ENCODE measurements at places on chromosomes 1 and 21. TPM values are rescaled to one million over a fixed set of nuclear protein-coding genes. Genes with fewer than 3 reads are reported as not detected.

Gene SEMA4A
- total RNA-seq: 1.1 TPM

Gene OR2T2
- total RNA-seq: not detected

Gene GJA5
- 2.3 TPM for total RNA-seq

Gene SPRR2E
- not detected for total RNA-seq

Gene KRTAP10-7
- total RNA-seq: not detected

Gene RIIAD1
- not detected for total RNA-seq

Gene CD52
- not detected for total RNA-seq

Gene ADORA3
- total RNA-seq: not detected

DNA sequence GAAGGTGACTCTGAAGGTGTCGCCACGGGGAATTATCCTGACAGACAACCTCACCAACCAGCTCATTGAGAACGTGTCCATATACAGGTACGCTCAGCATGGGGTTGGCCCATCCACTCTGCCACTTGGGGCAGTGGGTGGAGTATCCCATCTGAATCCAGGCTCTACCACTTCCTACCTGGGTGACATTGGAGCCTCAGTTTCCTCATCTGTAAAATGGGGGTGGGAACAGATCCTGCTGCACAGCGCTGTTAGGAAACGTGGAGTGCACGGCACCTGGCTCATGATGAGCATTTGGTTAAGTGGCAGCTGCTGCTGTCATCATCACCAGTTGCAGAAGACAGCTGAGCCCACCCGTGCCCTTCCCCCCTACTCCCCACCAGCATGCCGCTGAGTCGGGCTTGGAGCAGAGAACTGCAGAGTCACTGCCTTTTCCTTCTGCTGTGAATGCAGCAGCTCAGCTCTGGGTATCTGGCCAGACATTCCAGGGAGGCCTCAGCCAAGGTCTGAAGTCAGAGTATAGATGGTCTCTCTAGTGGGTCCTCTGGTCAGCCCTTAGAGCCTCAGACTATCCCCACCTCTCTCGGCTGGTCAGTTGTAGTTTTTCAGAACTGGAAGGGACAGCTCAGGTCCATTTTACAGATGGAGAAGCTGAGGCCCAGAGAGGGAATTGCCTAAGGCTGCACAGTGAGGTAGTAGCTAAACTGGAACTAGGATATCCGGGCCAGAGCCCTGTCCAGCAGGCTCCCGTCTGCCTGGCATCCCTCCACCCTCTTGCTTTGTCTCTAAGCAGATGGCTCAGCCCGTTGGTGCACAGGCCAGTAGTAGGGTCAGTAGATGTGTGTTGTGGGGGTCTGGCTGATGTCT lies 11.7 kb downstream of the LDLRAP1 start:
- no peaks in the 10 kb centered on the region for H3K27me3 ChIP-seq
- no peaks in the 10 kb centered on the region for H3K36me3 ChIP-seq
- peaks cover 10% of the 10 kb centered on the region for H3K4me1 ChIP-seq
- no peak overlapping the region for H3K4me3 ChIP-seq

DNA sequence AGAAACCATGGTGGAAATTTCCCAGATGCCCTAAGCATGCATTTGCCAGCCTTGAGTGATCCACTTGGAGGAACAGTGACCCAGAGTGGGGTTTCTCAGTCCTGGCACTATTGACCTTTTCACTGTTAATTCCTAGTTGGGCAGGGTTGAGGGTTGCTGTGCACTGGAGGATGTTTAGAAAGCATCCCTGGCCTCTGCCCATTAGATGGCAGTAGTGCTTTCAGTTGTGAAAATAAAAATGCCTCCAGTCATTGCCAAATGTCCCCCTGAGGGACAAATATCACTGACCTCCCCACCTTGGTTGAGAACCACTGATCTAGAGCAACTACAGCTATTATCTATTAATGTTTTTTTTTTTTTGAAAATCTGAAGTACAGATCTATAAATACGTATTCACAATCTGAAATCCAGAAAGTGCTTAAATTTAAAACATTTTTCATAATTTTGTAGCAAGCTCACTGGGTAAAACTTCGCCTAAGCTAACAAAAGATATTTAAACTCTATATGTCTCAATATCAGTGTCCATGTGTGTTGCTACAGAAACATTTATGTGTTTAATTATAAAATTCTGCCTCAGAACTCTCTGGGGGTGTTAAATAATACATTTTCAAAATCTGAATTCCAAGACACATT lies 27.3 kb downstream of the F3 start:
- peak; percentile 61 for DNase-seq
- 0 out of 2 replicates have a peak, but pooled peaks cover 4% of the 10 kb centered on the region for H3K36me3 ChIP-seq
- no peaks in the 10 kb centered on the region for H3K27me3 ChIP-seq

DNA sequence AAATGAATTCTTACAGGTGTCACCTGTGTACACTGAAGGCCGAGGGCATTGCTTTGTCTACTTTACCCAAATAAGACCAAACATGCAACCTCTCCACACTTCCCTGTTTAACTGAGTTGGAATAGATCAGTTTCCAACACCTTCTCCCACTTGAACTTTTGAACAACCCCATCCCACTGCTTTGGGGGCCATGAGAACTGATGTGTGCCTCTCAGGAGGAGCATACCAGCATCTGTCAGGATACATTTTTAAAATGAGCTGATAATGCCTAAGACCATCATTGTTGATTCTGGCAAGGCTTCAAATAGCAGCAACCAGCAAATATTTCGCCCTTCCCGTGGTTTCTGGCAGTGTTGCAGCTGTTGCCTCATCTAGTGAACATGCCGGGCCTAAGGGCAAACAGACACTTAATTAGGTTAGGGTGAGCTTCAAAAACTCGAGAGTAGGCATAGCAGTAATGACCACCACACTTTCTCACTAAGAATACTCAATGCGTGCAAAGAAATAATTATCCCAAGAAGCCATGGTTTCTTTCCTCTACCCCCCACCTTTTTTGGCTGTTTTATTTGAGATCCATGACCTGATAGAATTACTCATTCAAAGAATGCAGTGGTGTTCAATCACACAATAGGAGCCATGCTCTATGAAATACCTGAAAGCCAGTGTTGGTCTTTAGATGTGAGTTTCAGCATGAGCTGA lies 63.7 kb downstream of the MAP10 start:
- peak overlapping the region; percentile 56 for H3K27ac ChIP-seq
- no peaks in the 10 kb centered on the region for H3K27me3 ChIP-seq
- peak; percentile 93 for DNase-seq
- H3K4me3 ChIP-seq: no peak overlapping the region
- no peaks in the 10 kb centered on the region for H3K36me3 ChIP-seq
- peaks cover 16% of the 10 kb centered on the region for H3K4me1 ChIP-seq

DNA sequence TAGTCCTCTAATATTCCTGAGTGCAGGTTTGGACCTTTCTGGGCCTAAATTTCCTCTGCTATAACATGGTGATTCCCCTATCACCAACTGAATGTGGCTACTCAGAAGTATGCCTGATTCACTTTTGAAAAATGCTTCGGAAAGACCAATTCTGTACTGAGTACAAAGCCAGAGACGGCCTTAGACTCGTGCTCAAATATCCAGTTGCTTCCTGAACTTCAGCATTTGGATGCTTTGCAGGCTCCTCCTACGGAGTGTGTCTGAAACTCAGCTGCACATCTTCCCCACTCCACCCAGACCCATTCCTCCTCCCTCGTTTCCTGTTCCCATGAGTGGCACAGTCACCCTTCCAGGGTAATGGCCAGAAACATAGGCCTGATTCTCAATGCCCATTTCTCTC lies 98.4 kb upstream of the GADD45A start:
- peak overlapping the region; percentile 73 for H3K27ac ChIP-seq
- peak; percentile 87 for DNase-seq
- H3K36me3 ChIP-seq: no peaks in the 10 kb centered on the region

DNA sequence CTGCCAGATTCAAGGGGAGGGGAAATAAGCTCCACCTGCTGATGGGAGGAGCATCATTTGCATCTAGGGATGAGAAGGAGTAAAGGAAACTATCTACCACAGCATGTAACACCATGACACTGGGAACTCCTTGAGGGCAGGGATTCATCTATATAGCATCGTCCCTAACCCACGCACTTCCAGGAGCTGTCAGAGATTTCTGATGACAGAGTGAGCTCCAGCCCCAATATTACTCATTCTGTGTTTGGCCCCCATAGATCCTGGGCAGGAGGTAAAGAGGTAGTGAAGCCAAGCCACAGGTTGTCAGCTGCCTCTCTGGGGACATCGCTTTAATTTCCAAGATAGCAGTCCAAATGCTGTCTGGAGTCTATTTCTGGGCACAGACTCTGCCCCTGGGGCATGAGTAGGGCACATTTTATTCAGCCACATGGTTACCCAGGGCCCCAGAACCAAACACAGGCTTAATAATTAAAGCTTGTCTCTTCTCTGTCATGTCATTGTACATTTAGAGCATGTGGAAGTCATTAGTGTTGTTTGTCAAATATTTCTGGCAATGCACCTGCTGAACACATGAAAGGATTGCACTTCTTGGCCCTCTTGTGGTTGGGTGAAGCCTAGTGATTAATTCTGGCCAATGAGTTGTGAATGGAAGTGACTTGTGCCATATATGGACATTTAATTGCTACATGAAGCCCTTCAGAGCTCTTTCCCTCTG lies 105.9 kb upstream of the POU3F1 start:
- H3K4me1 ChIP-seq: no peaks in the 10 kb centered on the region
- DNase-seq: no peak
- H3K4me3 ChIP-seq: no peak overlapping the region
- H3K27ac ChIP-seq: no peak overlapping the region

- no peaks in the 10 kb centered on the region for H3K27me3 ChIP-seq
- no peaks in the 10 kb centered on the region for H3K36me3 ChIP-seq
- H3K27ac ChIP-seq: no peak overlapping the region
- no peak for DNase-seq
- no peak overlapping the region for H3K4me3 ChIP-seq
Observed at GRCh38 chr1:222026280-222026679, 284.4 kb upstream of the DUSP10 start.

DNA sequence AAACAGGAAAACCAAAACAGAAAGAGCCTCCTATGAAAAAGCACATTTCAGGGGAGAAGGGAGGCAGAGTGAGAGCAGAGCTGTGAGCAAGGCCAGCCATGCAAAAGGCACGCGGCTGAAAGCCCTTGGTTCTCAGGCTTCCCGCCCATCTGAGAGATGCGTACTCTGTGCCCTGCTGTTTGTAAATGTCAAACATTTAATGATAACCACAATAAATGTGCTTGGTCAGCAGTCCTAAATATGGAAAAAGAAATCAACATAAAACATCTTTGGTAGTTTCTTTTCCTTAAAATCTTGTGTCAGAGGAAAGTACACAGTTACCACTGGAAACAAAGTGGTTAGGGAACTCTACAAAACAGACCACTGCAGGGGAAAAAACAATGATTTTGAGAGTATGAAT lies 283.1 kb downstream of the DSCAM start:
- H3K4me3 ChIP-seq: no peak overlapping the region
- H3K4me1 ChIP-seq: no peaks in the 10 kb centered on the region

GRCh38 chr1:31033598-31033997 lies 31.9 kb downstream of the PUM1 start:
- H3K27me3 ChIP-seq: no peaks in the 10 kb centered on the region
- H3K4me1 ChIP-seq: peaks cover 60% of the 10 kb centered on the region
- no peak for DNase-seq
- no peak overlapping the region for H3K27ac ChIP-seq
- no peak overlapping the region for H3K4me3 ChIP-seq

DNA sequence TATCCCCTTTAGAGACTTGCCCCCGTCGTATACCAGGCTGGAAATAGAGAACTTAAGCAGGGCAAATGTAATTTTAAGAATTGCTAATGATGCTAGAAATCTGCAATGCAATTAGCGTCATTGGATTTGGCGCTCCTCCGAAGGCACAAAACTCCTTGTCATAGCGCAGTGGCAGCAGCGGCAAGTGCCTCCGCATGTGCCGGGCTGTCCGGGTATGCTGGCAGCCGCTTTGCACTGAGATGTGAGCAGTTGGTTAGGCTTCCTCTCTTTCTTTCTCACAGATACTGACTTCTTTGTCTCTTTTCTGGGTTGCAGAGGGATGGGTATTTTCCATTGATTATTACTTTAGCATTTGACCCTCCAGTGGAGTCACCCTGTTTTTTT lies 193.4 kb upstream of the LMO4 start:
- no peak overlapping the region for H3K4me3 ChIP-seq
- H3K36me3 ChIP-seq: no peaks in the 10 kb centered on the region
- no peak overlapping the region for H3K27ac ChIP-seq
- H3K4me1 ChIP-seq: 0 out of 2 replicates have a peak, but pooled peaks cover 6% of the 10 kb centered on the region
- no peak for DNase-seq

DNA sequence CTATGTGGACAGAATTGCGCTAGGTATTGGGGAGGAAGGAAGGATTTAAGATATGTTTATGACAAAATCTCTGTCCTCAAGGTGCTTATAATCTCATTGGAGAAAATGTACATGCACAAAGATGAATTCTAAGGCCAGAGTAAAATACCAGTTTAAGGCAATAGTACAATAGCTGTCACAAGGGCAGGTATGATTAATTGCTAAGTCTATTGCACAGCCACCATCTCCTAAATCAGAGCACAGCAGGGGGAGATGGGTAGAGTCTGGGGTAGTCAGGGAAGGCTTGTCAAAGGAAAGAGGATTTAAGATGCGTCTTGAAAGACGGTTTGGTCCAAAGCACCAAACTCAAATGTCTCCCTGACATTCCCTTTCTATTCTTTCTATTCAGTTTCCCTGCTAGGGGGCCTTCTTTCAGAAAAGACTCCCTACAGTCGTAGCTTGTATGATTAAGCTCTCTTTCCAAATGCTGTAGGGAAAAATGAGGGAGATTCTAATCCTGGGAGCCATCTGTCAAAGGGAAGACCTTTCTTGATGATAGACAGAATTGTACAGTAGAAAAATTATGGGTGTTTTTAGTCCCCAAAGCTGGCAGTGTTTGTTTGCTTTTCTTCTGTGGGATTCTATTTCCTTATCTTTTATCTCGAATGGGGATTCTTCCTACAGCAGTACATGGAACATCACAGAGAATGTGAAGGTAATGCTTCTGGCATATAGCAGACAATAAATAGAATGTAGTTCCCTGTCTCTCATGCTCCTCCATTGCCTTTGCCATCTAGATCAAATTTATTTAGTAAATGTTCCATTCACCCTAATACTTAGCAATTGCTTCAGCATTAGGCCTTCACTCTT lies 107.6 kb upstream of the NFIA start:
- H3K4me3 ChIP-seq: no peak overlapping the region
- H3K27me3 ChIP-seq: no peaks in the 10 kb centered on the region
- no peaks in the 10 kb centered on the region for H3K36me3 ChIP-seq

- no peak overlapping the region for H3K27ac ChIP-seq
- no peak overlapping the region for H3K4me3 ChIP-seq
- no peaks in the 10 kb centered on the region for H3K36me3 ChIP-seq
- no peak for DNase-seq
Observed at GRCh38 chr1:184590163-184590750, 164.4 kb downstream of the EDEM3 start.

GRCh38 chr1:212699625-212700222 lies at the start of gene BATF3:
Gene BATF3, minus strand, starts transcription at chr1:212699840. Its CDS starts 78 bp downstream, at chr1:212699762.
- H3K27me3 ChIP-seq: peaks cover 15% of the 10 kb centered on the region
- peak; percentile 69 for DNase-seq
- no peaks in the 10 kb centered on the region for H3K4me1 ChIP-seq
- H3K27ac ChIP-seq: no peak within 1 kb of the TSS
- H3K4me3 ChIP-seq: peak within 1 kb of the TSS; percentile 72

DNA sequence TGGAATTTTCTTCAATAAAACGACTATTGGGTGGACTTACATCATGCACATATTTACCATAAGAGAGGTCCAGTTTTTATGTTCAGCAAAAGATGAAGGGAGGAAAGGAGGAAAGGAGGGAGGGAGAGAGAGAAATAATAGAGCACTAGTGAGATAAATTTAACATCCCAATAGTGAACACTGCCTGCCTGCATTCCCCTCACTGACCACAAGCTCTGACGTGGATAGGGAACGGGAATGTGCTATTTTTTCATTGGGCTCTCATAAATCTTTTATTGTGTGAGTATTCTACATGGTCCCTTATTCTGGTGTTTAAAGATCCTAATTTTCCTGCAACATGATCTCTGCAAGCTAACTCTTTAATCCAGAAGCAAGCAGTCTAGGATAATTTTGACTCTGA lies 82.1 kb downstream of the TTC3 start:
- H3K27me3 ChIP-seq: no peaks in the 10 kb centered on the region
- H3K4me1 ChIP-seq: peaks cover 15% of the 10 kb centered on the region
- H3K27ac ChIP-seq: no peak overlapping the region
- H3K36me3 ChIP-seq: peaks cover 67% of the 10 kb centered on the region
- DNase-seq: no peak
